G401 (cell line): ENCODE measurements at places on chromosomes 5 and 9. TPM values are rescaled to one million over a fixed set of nuclear protein-coding genes. Genes with fewer than 3 reads are reported as not detected.

GRCh38 chr9:81893929-81894328 lies 34.3 kb upstream of the SPATA31D4 start:
- no peak for DNase-seq

The GLDC gene
- 16.6 and 26.3 TPM in 2 replicates for total RNA-seq

The GKAP1 gene
- total RNA-seq = 1.2 and 1.5 TPM in 2 replicates

- DNase-seq = no peak
These were observed 222.6 kb downstream of the SNX18 start for GRCh38 chr5:54740141-54740540.

DNA sequence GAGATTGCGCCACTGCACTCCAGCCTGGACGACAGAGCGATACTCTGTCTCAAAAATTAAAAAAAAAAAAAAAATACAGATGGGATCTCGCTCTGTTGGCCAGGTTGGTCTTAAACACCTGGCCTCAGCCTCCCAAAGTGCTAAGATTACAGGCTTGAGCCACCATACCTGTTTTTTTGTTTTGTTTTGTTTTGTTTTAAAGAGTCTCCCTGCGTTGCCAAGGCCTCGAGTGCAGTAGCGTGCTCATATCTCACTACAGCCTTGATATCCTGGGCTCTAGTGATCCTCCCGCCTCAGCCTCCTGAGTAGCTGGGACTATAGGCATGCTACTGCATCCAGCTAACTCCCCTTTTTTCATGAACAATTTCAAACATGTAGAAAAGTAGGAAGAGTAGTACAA lies 7.2 kb downstream of the ATP6V0E1 start:
- DNase-seq = no peak

DNA sequence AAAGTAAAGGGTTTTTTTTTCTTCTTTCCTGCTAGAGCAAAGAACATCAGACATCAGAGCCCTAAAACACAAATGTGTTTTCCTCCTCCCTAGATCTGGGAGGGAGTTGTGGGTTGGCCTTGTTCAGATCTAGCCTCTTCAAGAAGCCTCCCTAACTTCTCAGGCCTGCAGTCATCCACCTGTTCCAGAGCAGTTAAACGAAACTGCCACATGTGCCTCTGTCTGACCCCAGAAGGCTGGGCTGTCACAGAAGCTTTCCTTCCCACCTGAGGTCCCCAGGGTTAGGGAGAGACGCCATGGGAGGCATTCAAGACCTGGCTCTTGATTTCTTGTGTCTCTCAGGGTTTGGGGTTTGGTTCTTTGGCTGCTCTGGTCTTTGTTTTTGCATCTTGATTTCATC lies 87.0 kb downstream of the DAB2IP start:
- DNase-seq = no peak

DNA sequence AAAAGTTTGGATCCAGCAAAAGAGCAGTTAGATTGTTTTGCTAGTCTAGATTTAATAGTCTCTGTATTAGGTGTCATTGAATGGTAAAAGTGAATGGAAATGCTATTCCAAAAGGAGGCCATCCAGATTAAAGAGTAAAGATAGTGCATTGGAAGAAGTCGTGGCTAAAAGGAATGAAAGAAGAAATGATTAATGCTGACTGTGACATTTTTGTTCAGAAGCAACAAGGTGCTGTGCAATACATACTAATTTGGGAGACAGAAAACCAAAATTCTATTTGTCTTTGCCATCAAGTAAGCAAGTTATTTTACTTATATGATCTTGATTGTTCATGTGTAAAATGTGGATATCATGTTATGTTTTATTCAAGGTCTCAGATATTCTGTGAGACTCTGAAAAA lies 85.1 kb downstream of the GPBP1 start:
- DNase-seq = no peak

The PNPLA7 gene
- not detected in 2 replicates for total RNA-seq

DNA sequence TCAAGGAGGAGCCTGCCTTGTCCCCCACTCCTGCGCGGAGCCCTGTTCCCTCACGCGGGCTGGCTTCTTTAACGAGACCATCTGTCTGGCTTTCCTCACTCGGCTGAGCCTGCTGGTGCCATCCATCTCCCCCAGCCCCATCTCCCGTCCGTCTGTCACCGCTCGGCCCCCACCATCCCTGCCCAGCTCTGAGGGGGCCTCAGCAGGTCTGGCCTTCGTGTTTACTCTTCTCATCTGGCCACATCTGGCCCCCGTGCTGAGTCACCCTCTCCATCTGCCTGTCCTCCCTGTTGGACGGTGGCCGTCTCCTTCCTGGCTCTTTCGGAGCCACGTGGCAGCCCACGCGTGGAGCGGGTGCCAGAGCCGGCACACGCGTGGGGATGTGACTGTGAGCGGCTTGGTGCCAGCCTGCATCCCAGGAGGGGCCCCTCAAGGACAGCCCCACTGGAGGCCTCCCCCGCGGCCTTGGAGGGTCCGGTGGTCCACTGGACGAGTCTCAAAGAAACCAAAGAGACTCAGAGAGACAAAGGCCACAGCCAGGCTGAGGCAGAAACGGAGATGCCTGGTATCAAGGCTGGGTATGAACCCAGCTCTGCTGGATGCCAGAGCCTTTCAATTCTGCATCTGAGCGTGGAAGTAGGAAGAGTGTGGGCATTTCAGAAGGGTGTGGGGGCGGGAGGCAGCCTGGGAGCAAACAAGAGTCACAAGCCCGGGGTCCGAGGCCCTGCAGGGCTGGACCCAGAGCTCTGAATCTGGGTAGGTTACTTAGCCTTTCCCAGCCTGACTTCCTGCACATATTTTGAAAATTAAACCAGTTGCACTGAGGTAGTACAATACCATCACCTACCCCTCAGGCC lies 76.7 kb upstream of the UNC5A start:
- no peak for DNase-seq

DNA sequence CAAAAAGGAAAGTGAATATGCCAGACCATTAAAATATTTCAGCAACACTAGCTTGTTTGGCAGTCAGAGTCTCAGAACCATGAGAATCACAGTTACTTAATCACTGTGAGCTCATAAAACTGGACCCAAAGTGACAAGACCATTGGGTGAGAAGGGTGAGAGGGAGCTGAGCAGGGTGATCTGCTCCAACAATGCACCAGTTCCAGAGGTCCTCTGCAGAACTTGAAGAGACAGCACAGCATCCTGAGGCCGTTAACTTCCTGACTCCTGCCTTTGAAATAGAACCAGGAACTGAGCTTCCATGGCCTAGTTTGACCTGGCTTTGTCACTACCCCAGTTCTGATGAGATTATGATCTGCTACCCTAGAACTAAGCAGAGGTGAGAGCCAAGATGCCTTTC lies 57.4 kb downstream of the NFIB start:
- no peak for DNase-seq

GRCh38 chr5:33513462-33514185 lies 72.9 kb downstream of the TARS1 start:
- no peak for DNase-seq

DNA sequence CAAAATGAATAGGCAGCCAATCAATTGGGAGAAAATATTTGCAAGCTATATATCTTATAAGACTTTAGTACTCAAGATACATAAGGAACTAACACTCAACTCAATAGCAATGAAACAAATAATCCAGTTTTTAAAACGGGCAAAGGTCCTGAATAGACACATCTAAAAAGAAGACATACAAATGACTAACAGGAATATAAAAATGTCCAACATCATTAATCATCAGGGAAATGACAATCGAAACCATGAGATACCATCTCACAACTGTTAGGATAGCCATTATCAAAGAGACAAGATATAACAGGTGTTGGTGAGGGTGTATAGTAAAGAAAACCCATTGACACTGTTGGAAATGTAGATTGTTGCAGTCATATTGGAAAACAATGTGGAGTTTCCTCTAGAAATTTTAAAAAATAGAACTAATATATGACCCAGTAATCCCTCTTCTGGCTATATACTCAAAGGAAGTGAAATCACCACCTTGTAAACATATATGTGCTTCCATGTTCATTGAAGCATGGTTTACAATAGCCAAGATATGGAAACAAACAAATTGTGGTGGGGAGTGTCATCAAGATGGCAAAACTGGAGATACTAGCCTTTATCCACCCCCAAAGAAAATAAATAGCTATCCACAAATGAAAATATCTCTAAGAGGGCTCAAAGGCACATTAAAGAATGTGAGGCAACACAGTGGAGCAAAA lies 13.9 kb upstream of the BTNL3 start:
- no peak for DNase-seq

The PTTG1 gene
- total RNA-seq = 403 and 415 TPM in 2 replicates

The IFNA21 gene
- total RNA-seq = not detected in 2 replicates

GRCh38 chr9:101586651-101587050 lies 8.1 kb downstream of the PPP3R2 start:
- no peak for DNase-seq

GRCh38 chr5:77145666-77146065 lies 58.6 kb upstream of the ZBED3 start:
- DNase-seq = no peak

The HCN1 gene
- total RNA-seq = not detected in 2 replicates

DNA sequence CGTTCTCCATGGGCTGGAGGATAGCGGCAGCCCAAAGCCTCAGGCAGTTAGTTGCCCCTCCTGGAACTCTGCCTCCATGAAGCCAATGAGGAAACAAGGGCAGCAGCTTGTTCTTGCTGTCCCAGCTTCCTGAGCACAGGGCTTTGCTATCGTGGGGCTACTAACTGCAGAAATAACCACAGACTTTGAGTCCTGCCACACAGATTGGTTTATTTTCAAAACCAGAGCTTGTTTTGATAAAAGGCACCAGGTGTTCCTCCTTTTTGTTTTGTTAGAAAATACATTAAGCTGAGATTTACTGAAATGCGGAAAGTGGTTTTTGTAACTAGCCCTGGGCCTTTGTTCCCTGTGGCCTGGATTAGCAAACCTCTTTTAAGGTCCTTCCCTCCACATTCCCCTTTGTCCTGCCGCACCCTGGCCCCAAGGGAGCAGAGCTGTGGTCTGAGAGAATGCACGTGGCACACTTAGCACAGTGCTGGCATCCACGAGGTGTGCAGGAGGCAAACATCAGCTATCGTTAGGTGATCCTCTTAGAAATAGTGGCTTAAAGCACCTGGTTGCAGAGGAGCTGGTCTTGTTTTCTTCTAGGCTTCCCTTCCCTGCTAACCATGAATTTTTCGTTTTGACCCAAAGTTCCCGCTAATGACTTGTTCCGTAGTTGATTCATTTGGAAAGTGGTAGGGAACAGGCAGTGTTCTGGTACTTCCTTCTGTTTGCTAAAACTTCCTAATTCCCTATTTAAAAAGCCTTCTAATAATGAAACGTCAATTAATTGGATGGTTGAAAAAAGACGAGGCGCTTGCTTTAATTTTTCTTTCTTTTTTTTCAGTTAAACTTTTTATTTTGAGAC lies 21.5 kb downstream of the MVB12B start:
- no peak for DNase-seq

DNA sequence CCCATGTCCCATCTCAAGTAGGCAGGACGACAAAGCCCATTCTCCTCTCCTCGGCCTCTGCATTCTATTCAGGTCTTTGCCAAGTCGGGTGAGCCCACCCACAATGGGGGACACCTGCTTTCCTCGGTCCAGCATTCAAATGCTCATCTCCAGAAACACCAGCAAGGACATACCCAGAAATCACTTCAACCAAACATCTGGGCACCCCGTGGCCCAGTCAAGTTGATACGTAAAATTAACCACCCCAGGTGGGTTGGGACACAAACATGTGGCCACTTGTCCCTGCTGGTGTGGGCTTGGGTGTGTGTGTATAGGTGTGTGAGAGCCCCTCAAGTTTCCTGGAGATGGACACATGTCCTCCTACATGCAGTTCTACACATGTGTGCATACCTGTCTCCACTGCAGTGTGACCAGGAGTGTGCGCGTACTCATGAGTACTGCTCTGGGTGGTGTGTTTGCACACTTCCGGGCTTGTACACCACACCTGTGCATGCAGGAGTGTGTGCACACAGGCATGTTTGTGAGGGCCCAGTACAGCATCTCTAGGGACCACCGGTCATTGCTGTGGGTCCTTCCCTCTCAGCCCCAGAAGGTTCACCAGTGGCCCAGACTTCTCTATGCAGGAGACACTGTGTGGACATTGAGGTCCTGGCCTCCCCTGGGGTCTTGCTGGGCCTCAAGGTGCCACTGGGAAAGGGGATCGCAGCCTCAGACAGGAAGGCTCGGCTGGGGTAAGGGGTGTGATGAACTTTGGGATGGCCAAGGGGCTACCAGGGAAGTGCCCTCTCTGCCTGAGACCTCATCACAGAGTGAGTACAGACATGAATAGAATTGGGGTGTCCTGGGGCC lies 35.4 kb upstream of the RXRA start:
- no peak for DNase-seq

GRCh38 chr9:37036776-37037502 lies 2.9 kb upstream of the PAX5 start:
- DNase-seq = peak; percentile 23

The RNF38 gene
- total RNA-seq = 5.4 and 11.2 TPM in 2 replicates

- peak; percentile 30 for DNase-seq
These were observed 910 bp downstream of the TRIM14 start for GRCh38 chr9:98117984-98118639.

The IL4 gene
- not detected in 2 replicates for total RNA-seq

GRCh38 chr5:40754381-40755092 lies 1.2 kb downstream of the TTC33 start:
- DNase-seq = no peak

DNA sequence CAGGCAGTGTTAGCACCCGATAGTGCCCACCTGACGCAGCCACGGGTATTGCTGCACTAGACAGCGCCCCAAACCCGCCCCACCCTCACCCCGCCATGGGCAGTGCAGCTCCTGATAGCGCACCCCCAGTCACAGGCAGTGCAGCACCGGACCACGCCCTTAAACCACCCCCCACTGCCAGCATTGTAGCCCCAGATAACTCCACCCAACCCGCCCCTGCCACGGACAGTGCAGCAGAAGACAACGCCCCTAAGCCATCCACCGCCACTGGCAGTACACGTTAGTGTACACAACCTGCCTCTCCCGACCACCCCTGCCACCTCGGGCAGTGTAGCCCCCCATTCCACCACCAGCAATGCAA lies 825 bp upstream of the PCAT7 start:
- DNase-seq = no peak

GRCh38 chr5:119410448-119411159 lies 41.7 kb upstream of the HSD17B4 start:
- no peak for DNase-seq

DNA sequence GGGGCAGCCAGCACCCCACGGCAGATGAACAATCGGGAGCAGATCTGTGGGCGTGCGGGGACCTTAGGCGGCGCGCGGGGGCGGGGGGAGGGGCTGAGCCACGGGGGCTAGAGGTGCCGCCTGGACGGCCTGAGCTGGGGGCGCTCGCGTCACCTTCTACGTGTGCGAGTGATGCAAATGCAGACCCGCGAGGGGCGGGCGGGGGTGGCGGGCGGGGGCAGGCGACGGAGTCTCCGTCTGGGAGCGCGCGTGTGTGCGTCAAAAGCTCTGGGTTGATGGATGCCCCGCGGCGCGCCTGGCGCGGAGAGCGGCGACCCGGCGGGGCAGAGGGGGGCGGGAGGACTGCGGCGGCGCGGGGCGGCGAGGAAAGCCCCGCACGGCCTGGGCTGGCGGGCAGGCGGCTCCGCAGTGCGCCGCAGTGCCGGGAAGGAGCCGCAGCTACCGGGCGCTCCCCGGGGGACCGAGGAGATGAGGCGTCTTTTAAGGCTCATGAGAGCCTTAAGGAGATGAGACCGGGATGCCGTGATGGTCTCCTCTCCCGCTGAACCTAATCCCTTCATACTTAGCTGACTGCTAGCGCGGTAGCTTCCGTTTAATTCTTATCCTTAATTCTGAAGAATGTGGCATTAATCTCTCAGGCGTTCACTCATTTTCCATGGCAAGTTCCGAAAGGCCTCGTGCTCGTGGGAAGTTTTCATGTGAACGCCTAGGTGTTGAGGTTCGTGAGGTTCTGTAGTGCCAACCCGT lies 1.5 kb downstream of the SV2C start:
- no peak for DNase-seq

The PRRC1 gene
- total RNA-seq = 10.2 and 15.1 TPM in 2 replicates

- DNase-seq = no peak
These were observed 21.7 kb downstream of the RMI1 start for GRCh38 chr9:84002344-84002743.

- DNase-seq = no peak
These were observed 42.8 kb downstream of the SLC12A7 start for GRCh38 chr5:1068895-1069719.
